ENCODE measurements at places on chromosomes 13 and 19. TPM values are rescaled to one million over a fixed set of nuclear protein-coding genes. Genes with fewer than 3 reads are reported as not detected.

- no peak for DNase-seq
Observed at GRCh38 chr13:31053091-31053490, 108.6 kb downstream of the HSPH1 start.

GRCh38 chr13:60118696-60119400 lies 44.9 kb downstream of the DIAPH3 start:
- no peak for DNase-seq

DNA sequence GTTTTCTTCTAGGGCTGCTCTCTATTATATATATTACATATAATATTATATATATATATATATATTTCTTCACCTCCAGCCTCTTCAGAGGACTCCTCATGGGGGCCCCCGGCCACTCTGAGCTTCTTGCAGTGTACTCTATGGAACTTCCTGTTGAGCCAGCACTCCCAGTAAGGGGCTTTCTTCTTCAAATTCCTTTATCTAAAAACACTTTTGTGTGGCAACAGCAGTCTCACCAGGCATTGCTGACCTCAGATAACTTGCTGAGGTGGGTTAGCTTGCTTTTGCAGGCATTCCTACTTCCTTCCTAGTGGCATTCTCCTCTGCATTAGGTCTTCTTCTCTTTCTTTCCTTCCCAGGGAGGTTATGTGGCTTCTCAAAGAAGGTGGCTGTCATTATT lies 381.5 kb downstream of the MYO16 start:
- DNase-seq: no peak

- DNase-seq: peak; percentile 53
Observed at GRCh38 chr19:51458899-51459505, 748 bp upstream of the SIGLEC8 start.

- no peak for DNase-seq
Observed at GRCh38 chr13:92717857-92718256, 508.8 kb upstream of the GPC6 start.

GRCh38 chr13:49341517-49341916 lies 93.8 kb downstream of the CDADC1 start:
- DNase-seq: no peak

DNA sequence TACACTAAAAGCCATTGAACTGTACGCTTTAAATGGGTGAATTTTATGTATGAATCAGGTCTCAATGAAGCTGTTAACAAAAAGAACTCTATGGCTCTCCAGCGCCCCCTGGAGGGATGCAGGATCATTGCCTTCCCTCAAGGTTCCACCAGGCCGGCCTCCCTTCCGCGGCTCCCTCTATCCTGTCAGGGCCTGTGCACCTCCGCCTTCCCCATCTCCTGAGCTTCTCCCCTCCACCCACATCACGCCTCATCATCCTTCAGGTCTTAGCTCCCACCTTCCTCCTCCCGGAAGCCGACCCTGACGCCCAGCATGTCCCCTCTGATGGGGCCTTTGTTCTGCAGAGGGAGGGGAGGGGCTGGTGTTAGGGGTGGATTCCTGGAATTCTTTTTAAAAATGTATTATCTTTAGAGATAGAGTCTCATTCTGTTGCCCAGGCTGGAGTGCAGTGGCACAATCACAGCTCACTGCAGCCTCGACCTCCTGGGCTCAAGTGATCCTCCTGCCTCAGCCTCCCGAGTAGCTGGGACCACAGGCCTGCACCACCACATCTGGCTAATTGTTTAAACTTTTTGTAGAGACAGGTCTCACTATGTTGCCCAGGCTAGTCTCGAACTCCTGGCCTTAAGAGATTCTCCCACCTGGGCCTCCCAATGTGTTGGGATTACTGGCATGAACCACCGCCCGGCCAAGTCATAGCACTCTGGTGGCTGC lies 27.7 kb downstream of the MEIS3 start:
- DNase-seq: no peak

DNA sequence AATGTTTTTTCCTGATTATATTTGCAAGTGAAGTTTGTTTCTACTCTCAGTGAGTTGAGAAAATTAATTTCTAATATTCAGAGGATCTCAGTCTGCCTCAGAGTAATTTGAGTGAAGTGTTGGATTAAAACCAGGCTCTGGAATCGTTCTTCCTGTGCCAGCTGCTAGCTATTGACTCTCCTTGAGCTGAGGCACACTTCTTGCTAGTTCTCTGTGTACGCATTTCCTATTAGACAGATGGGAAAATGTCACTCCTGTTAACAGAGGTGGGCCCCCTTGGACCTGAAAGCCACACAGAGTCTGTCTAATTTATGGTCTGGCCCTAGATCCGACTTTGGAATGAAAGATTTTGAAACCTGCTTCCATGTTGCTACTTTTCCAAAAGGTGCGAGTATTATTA lies 107.6 kb upstream of the RNF113B start:
- DNase-seq: no peak

GRCh38 chr19:36113894-36114720 lies 568 bp downstream of the POLR2I start:
- DNase-seq: no peak

GRCh38 chr19:35400773-35401100 lies 29.9 kb downstream of the GPR42 start:
- no peak for DNase-seq

DNA sequence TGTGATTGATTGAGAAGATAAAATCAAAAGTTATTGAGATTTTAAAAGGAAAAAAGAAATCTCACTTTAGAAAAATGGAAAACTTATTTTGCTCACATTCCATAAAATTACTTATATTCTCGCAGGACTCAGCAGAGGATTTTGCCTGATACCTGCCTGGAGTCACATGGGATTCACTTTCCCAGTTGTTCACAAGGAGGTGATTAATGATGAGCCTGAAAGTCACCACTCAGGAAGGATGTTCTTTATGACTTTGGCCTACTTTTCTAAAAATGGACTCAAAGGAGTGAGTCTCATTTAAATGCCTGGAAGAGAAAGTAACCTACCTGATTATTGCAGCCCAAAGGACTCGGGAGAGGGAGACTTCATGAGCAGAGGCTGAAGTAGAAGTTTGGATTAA lies 34.5 kb upstream of the FAM216B start:
- no peak for DNase-seq

GRCh38 chr13:102721800-102722231 lies 27.0 kb upstream of the METTL21C start:
- no peak for DNase-seq

GIPR gene
- 9.1 TPM for total RNA-seq

SOHLH2 gene
- not detected for total RNA-seq

LYPD4 gene
- not detected for total RNA-seq

All from type B pancreatic cell (in vitro differentiated cells).